Thoracic aorta (tissue), 2 donors: ENCODE measurements at places on chromosomes 3 and 15.

GRCh38 chr3:160136421-160136820 lies 88.8 kb upstream of the C3orf80 start:
- H3K27me3 ChIP-seq, result no peaks in the 10 kb centered on the region
- DNase-seq, result no peak
- no peak overlapping the region for H3K27ac ChIP-seq
- no peak overlapping the region for H3K4me3 ChIP-seq

- H3K4me3 ChIP-seq, result no peak overlapping the region
- no peaks in the 10 kb centered on the region for H3K36me3 ChIP-seq
- no peak for DNase-seq
- no peak overlapping the region for H3K27ac ChIP-seq
- no peaks in the 10 kb centered on the region for H3K4me1 ChIP-seq
- no peaks in the 10 kb centered on the region for H3K27me3 ChIP-seq
Observed at GRCh38 chr3:17833786-17834559, 91.5 kb upstream of the TBC1D5 start.

DNA sequence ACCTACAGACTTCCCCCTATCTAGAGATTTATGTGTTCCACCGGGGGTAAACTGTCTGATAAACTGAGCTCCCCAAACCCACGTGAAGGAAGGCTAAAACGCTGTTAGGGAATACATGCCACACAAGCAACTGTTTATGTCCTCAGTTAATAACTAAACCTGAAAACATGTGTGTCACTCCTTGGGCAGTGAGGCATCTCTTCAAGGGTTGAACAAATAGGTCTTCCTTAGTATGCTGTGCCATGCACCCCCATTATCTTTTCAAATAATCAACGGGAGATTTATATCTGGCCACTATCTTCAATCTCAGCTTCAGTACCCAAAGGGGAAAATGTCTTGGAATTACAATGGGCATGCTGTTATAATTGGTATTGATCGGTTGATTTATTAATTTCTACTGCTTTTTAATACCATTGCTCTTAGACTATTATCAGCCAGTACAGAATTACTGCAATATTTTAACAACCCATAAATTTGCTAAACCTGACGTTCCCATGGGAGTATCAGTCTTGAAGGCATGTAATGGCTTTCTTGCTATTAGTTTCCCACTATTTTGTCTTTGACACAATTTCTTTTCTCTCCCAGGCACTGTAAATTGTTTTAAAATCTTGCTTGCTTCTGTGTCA lies 279.2 kb upstream of the P2RY1 start:
- H3K36me3 ChIP-seq, result no peaks in the 10 kb centered on the region
- H3K4me1 ChIP-seq, result peaks cover 44% of the 10 kb centered on the region
- no peak for DNase-seq
- H3K27ac ChIP-seq, result no peak overlapping the region

DNA sequence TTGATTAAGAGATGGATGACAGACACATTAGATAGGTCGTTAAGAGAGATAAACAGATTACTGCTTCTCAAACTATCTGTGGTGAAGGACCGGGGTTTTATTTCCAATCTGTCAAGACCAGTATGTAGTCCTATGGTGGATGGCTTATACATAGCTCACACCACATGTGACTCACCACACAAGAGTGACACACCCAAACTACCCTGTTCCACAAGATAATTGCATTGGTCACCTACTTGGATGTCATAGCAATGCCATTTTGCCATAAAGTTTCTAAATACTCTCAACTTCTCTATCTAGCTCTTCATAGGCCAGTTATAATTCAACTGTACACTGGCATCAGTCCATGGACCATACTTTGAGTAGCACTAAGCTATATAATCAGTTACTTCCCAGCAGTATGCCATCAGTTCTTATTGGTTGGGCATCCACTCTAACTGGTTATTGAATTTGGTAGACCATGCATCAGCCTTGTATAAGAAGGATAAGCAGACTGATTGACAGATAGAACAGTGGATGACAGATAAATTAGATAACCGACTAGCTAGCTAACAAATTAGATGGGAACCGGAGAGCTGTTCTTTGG lies 11.6 kb downstream of the WWTR1 start:
- H3K4me3 ChIP-seq, result no peak overlapping the region
- peaks cover 98% of the 10 kb centered on the region for H3K4me1 ChIP-seq
- no peak for DNase-seq
- peak overlapping the region; percentile 48 for H3K27ac ChIP-seq
- H3K27me3 ChIP-seq, result no peaks in the 10 kb centered on the region
- H3K36me3 ChIP-seq, result no peaks in the 10 kb centered on the region

- peaks cover 47% of the 10 kb centered on the region for H3K36me3 ChIP-seq
- H3K27me3 ChIP-seq, result no peaks in the 10 kb centered on the region
- H3K4me1 ChIP-seq, result peaks cover 12% of the 10 kb centered on the region
- H3K4me3 ChIP-seq, result no peak overlapping the region
Observed at GRCh38 chr15:101275018-101275417, 2.3 kb downstream of the SELENOS start.
